ENCODE measurements at places on chromosomes 12 and 14. TPM values are rescaled to one million over a fixed set of nuclear protein-coding genes. Genes with fewer than 3 reads are reported as not detected.
A peak's percentile ranks its signal among the peaks of the same experiment; 100 is the strongest.

Gene NKX2-1
- not detected for total RNA-seq

Gene AGAP2
- total RNA-seq = 68.3 TPM

Gene GRIN2B
- not detected for total RNA-seq

DNA sequence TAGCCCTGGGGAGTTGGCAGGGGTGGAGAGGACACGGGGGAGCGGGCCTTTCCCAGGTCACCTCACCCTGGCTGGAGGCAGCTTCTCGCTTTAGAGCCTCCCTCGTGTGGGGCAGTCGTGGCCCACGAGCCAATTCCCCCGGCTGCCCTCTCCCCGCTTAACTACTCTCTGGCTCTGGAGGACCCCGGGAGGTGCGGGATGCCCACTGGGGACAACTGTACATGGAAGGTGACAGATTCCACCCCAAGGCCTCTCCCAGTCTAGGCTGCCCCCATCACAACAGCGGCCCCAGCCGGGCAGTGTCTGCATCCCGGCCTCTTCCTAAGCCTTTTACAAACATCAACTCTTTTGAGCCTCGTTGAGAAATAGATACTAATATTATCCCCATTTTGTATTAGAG lies 78.1 kb downstream of the KIF26A start:
- H3K4me1 ChIP-seq = no peaks in the 10 kb centered on the region
- no peak overlapping the region for H3K4me3 ChIP-seq
- H3K27me3 ChIP-seq = peaks cover 8% of the 10 kb centered on the region
- no peaks in the 10 kb centered on the region for H3K36me3 ChIP-seq
- DNase-seq = no peak

- no peak within 1 kb of the TSS for H3K27ac ChIP-seq
- H3K4me1 ChIP-seq = no peaks in the 10 kb centered on the region
- H3K36me3 ChIP-seq = no peaks in the 10 kb centered on the region
Observed at GRCh38 chr12:128852885-128853599, at the start of gene GLT1D1. Gene GLT1D1 (plus strand): TSS chr12:128853478. CDS start chr12:128853582, 104 bp downstream.

DNA sequence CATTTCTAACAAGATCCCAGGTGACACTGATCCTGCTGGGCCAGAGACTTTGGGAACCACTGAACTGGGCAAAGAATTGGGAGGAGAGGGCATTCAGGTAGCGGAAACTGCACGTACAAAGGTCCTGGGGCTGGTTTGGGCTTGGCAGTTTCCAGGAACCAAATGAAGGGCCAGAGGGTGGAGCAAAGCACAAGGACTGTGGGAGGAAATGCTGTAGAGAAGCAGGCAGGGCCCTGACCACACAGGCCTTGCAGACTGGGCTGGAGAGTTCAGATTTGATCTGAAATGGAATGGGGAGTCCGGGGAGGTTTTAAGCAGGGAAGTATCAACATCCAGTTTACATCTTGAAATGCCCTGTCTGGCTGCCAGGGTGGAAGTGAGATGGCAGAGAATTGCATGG lies 195.1 kb downstream of the PHETA1 start:
- peaks cover 22% of the 10 kb centered on the region for H3K27me3 ChIP-seq
- H3K4me3 ChIP-seq = no peak overlapping the region
- DNase-seq = no peak

GRCh38 chr12:39441963-39442830 lies 723 bp downstream of the KIF21A start:
- peaks cover 9% of the 10 kb centered on the region for H3K27me3 ChIP-seq
- no peaks in the 10 kb centered on the region for H3K36me3 ChIP-seq
- DNase-seq = peak; percentile 62
- H3K27ac ChIP-seq = peak overlapping the region; percentile 82
- H3K4me1 ChIP-seq = peaks cover 19% of the 10 kb centered on the region

DNA sequence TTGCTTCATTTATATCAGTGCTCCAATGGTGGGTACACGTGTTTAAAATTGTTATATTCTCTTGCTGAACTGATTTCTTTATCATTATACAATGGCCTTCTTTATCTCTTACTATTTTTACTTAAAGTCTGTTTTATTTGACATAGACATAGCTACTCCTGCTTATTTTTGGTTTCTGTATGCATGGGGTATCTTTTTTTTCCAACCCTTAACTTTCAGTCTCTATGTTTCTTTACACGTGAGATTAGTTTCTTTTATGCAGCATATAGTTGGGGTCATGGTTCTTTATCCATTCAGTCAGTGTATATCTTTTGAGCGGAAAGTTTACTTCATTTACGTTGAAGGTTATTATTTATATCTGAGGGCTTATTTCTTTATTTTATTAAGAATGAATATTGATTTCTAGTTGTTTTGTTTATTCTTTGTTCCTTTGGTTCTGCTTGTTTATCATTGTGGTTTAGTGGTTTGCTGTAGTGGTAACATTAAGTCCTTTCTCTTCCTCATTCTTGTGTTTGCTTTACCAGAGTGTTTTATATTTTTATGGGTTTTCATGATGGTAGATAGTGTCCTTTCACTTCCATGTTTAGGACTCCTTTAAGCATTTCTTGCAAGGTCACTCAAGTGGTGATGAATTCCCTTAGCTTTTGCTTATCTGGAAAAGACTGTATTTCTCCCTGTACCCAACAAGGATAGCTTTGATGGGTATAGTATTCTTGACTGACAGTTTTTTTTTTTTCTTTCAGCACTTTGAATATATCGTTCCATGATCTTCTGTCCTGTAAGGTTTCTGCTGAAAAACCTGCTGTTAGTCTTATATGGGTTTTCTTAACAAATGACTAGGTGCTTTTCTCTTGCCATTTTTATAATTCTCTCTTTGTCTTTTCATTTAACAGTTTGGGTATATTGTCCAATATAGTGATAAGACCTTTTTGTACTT lies 38.3 kb upstream of the FAR2 start:
- DNase-seq = no peak
- no peak overlapping the region for H3K4me3 ChIP-seq
- peaks cover 2% of the 10 kb centered on the region for H3K27me3 ChIP-seq
- no peak overlapping the region for H3K27ac ChIP-seq

- H3K27me3 ChIP-seq = peaks cover 15% of the 10 kb centered on the region
- DNase-seq = no peak
- H3K4me3 ChIP-seq = no peak overlapping the region
- H3K27ac ChIP-seq = no peak overlapping the region
- H3K4me1 ChIP-seq = peaks cover 1% of the 10 kb centered on the region
- no peaks in the 10 kb centered on the region for H3K36me3 ChIP-seq
Observed at GRCh38 chr12:52699960-52700359, 3.4 kb downstream of the KRT77 start.

DNA sequence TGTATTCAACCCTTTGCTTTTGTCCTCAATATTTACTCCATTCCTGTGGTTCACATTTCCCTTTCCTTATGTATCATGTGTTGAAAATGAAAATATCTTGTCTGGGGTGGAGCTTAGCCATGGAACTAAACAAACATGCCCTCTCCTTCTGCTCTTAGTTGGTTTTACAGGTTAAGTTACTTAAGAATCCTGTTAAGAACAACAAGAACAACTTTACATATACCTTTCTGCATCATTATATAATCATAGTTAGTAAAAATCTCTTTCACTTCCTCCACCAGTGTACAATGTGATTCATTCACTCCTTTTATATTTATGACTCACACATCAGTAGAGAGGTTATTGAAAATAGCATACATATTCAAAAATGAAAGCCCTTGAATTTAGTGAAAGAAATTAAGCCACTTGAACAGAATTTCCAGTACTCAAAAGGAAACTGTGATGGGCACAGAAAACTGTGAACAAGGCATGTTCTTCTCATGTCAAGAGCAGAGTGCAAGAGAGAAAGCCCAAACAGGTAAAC lies 307.7 kb downstream of the CCDC91 start:
- no peak overlapping the region for H3K27ac ChIP-seq
- H3K27me3 ChIP-seq = no peaks in the 10 kb centered on the region
- no peak for DNase-seq

Measured in activated naive CD8-positive, alpha-beta T cell treated with anti-CD3 and anti-CD28 coated beads, Interleukin-2, amount 10 ng/mL, durations not matched to agents 7 days and 5 days (primary cell).